ENCODE measurements at places on chromosomes 7 and 10. TPM values are rescaled to one million over a fixed set of nuclear protein-coding genes. Genes with fewer than 3 reads are reported as not detected.
A peak's percentile ranks its signal among the peaks of the same experiment; 100 is the strongest.

Gene SCIN
- 3.9 TPM for total RNA-seq

Gene IKZF1
- total RNA-seq, result not detected

Gene CYP3A4
- total RNA-seq, result not detected

GRCh38 chr7:50312250-50313162 lies 8.0 kb downstream of the IKZF1 start:
- no peak for DNase-seq

DNA sequence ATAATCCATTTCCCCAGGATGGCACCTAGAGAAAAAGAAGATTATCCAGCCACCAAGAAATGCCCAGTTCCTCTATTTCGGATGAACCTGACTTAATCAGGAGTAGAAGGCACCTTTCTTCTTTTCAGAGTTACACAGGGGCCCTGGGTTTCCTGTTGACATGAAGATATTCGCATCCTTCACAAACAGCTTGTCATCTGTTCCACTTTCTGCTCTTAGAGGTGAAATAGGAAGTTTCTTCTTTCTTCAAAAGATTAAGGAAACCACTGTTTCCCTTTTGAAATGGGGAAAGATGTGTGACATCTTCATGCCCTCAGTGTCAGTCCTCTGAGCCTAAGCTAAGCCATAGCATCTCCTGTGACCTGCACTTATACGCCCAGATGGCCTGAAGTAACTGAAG lies 39.1 kb upstream of the RAB18 start:
- DNase-seq, result no peak

DNA sequence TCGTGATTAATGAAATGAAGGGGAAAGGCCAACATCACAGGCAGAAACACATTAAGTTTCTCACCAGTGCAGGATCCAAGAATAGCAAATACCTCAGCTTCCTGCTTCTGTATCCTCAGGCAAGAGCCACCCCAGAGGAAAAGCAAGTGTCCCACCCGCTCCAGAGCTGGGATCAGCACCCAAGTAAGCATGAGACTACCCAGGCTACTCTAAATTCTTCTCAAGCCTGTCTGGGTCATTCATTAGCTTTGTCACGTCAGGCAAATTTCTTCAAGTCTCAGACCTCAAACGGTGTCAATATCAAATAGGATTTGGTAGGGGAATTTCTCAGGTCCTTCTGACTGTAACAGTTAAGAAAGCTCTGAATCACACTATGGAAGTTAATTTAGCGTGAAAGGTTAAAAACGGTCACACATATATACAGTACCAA lies 59.0 kb downstream of the GNA12 start:
- DNase-seq, result peak; percentile 75

DNA sequence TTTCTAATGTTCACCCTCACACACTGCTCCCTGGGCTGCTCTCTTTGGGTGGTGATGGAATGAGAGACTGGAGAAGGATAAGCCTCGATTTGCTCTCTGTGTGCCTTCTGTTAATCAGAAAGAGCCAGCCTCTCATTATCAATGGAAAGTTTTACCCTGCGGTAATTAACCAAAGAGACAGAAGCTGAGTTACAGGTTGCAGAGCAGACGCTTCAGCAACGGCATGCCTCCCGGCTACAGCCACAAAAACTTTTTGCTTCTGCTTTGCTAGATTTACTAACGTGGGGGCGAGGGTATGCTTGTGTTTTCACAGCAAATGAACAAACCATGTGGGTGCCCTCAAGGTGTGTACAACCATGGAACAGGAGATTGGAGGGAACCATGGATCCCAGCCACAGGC lies 18.0 kb downstream of the GIMAP4 start:
- DNase-seq, result no peak

DNA sequence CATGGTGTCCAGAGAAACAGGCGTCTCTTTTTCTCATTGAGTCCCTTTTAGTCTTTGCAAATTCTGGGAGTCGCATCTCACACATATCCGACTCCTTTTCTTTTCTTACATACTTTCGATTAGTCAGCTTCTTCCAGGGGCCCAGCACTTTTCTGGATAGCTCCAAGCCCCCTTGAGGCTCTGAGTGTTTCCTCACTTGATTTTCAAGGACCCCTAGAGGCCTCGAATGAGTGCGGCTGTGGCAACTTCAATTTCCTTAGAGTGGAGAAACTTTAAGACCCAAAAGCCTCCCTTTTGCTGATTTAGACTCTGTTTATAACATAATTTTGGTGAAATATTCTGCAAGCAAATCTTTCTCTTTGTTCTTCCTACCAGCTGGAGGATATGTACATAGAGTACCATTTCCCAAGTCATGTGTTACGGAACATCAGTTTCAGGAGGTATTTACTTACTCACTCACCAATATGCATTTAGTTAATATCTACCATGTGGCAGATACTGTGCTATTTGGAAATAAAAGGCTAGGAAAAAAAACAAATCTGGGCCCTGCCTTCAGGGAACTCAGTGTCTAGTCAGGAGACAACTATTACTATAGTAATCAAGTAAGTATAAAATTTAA lies 555.2 kb downstream of the REEP3 start:
- DNase-seq, result no peak

GRCh38 chr7:18566829-18567228 lies 71.3 kb downstream of the HDAC9 start:
- DNase-seq, result no peak

DNA sequence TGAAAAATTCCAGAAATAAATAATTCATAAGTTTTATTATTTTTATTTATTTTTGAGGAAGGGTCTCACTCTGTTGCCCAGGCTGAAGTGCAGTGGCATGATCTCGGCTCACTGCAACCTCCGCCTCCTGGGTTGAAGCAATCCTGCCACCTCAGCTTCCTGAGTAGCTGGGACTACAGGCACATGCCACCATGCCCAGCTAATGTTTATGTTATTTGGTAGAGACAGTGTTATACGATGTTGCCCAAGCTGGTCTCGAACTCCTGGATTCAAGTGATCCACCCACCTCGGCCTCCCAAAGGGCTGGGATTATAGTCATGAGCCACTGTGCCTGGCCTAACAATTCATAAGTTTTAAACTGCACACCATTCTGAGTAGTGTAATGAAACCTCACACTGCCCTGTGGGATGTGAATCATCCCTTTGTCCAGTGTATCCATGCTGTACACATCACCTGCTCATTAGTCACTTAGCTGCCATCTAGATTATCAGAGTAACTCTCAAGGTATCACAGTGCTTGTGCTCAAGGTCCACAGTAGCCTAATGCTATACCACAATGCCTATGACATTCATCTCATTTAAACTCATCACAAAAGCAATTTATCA lies 17.9 kb downstream of the RTKN2 start:
- DNase-seq, result peak; percentile 43

Measured in fibroblast of villous mesenchyme (primary cell).